ENCODE measurements at places on chromosomes 6 and 20. TPM values are rescaled to one million over a fixed set of nuclear protein-coding genes. Genes with fewer than 3 reads are reported as not detected.
A peak's percentile ranks its signal among the peaks of the same experiment; 100 is the strongest.

DNA sequence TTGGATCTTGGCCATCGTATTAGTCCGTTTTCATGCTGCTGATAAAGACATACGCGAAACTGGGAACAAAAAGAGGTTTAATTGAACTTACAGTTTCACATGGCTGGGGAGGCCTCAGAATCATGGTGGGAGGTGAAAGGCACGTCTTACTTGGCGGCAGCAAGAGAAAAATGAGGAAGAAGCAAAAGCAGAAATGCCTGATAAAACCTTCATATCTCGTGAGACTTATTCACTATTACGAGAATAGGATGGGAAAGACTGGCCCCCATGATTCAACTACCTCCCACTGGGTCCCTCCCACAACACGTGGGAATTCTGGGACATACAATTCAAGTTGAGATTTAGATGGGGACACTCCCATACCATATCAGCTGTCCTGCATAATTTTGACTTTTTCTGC is 20.1 kb upstream of the REPS1 start:
- H3K4me1 ChIP-seq, result no peaks in the 10 kb centered on the region
- H3K27ac ChIP-seq, result no peak overlapping the region
- H3K27me3 ChIP-seq, result no peaks in the 10 kb centered on the region
- DNase-seq, result no peak
- H3K4me3 ChIP-seq, result no peak overlapping the region

- no peaks in the 10 kb centered on the region for H3K4me1 ChIP-seq
- no peaks in the 10 kb centered on the region for H3K36me3 ChIP-seq
- peak; percentile 68 for DNase-seq
- H3K4me3 ChIP-seq, result peak within 1 kb of the TSS; percentile 33
Measured at GRCh38 chr20:63553933-63554290, at the start of gene FNDC11. TSS of gene FNDC11 (plus strand) at chr20:63554159. CDS start at chr20:63555664, 1,505 bp downstream.

GABRR1 gene
- not detected for total RNA-seq

DNA sequence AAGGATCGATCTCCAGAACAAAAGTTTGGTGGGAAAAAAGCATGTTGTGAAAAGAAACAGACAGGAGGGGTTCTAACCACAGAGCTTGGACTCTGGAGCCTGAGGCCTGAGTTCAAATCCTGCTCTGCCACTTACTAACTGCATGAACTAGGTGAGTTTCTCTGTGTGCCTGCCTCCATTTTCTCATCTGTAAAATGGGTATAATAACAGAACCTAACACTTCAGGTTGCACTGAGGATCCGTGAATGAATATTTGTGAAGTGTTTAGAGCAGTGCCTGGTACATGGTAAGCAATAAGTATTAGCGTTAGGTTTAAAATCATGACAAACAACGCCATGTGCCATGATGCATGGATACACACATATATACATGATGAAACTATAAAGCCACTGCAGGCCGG is 36.6 kb downstream of the TTLL9 start:
- no peak for DNase-seq
- no peak overlapping the region for H3K4me3 ChIP-seq
- H3K27me3 ChIP-seq, result no peaks in the 10 kb centered on the region
- no peak overlapping the region for H3K27ac ChIP-seq
